ENCODE measurements at places on chromosomes 4 and X.

DNA sequence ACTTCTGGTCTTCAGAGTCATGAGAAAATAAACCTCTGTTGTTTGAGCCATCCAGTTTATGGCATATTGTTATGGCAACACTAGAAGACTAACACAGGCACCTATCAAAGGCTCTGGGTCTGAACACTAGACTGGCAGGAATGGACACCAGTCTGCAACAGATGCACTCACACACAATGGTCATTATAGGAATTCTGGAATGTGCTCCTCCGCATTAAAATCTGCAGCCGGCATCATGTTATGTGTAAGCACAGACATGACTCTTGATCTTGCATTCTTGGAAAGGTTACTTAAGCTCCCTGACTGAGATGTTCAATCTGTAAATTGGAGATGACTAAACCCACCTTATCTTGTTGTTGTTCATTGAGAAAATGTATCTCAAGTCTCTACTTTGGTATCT is 112.3 kb upstream of the ZNF518B start:
- no peak for DNase-seq

DNA sequence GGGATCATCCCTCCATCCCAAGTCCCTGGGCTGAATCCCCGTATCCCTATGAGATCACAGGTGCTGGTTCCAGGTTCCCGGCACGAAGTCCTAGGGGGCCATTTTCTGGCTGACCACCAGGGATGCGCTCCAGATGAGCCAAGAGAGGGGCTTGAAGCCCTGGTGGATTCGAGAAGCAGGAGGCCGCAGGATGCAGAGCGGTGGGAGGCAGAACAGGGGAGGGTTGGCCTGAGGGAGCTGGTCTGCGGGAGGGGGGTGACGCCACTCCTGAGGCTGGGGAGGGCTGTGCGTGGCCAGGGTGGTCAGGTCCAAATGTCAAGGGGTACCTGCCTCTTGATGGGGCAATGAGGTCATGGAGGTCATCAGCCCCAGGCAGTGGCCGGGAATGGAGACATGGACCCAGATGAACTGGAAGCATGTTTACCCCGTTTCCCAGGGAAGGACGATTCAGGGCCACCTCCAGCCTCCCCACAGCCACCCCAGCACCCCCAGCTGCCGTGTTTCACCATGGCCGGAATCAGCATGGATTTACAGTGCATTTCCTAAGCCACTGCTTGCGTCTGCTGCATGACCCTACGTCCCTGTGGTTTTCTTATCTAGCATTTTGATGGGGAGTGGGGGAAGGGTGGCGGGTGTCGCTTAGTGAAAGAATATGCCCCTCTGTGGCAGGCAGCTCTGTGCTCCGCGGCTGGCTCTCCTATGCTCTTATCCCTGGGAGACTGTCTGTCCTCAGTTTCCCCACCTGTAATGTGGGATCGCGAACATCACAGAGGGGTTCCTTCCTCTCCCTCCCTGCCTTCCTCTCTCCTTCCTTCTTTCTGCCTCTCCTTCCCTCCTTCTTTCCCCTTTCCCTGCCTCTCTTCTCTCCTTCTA is 17.0 kb upstream of the HTRA3 start:
- no peak for DNase-seq

- peak; percentile 67 for DNase-seq
These were observed 705 bp downstream of the RPS6KA3 start for GRCh38 chrX:20265726-20266681.

DNA sequence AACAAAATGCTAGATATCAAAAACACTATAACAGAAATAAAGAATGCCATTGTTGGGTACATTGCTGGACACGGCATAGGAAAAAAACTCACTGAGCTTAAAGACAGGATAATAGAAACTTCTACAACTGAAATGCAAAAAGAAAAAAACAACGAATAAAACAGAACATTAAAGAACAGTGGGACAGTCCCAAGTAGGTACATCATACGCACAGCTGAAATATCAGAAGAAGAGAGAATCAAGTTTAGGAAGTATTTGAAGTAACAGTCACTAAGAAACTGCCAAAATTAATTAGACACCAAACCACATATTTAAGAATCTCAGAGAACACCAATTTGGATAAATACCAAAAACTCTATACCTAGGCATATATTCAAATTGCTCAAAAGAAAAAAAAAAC is 19.2 kb downstream of the RAB28 start:
- DNase-seq: no peak

GRCh38 chr4:100898844-100899243 is 381.0 kb upstream of the EMCN start:
- no peak for DNase-seq

DNA sequence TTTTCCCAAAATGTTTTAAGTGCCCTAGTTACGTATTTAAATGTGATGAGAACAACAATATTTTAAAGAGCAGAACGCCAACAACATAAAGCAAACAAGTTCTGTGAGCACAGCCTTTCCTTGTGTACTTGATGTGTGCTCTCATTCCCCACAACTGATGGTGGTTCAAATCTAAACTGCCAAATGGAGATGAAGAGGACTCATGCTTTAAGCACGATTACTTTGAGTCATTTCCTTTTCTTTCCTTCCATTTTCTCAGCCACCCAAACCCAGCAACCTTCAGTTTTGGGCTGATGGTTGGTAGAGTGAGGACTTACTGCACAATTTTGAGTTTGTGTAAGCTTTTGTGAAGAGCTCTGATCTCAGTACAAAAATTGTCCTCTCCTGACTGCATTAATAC is 1.7 kb downstream of the NSD2 start:
- peak; percentile 87 for DNase-seq

GRCh38 chrX:11131146-11131545 is 20.0 kb downstream of the HCCS start:
- DNase-seq: no peak

DNA sequence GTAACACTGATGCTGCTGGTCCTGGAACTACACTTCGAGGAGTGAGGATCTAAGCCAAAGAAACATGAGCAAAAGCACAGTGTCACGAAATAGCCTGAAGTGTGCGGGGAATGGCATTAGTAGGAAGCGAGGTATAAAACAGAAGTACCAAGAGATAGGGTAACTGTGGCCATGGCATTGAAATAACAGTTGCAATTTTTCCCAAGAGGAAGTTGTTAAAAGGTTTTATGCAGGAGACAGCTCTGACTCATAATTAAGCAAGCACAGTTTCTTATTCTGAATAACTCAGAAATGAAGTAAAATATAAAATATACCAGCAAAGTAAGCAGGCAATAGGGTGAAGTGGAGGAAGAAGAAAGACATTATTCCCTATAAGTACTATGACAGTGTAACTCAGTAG is 90.3 kb upstream of the TMEM150C start:
- peak; percentile 63 for DNase-seq

GRCh38 chr4:174714393-174715211 is 114.4 kb downstream of the GLRA3 start:
- DNase-seq: peak; percentile 63

DNA sequence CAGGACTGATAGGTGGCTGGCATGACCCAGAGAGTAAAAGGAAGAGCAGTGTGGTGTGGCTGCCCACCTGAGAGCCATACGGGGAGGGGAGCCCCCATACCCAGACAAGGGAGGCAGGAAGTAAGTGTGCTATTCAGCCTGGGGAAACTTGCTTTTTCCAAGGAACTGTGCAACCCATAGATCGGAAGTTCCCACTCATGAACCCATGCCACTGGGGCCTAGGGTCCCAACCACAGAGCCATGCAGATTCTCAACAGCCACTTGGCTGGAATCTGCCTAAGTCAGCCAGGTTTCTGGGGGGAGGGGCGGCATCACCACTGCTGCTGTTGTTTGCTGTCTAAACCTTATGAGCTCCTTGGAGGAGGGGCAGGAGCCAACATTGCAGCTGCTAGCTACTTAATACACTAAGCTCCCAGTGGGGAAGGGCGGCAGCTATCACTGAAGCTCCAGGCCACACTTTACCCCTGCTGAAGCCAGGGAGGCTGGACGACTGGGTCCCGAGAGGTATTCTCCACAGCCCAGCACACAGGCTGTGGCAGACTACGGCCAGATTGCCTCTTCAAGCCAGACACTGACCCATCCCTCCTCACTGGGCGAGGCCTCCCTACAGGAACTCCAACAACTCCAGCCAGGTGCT is 410.4 kb downstream of the INPP4B start:
- no peak for DNase-seq

DNA sequence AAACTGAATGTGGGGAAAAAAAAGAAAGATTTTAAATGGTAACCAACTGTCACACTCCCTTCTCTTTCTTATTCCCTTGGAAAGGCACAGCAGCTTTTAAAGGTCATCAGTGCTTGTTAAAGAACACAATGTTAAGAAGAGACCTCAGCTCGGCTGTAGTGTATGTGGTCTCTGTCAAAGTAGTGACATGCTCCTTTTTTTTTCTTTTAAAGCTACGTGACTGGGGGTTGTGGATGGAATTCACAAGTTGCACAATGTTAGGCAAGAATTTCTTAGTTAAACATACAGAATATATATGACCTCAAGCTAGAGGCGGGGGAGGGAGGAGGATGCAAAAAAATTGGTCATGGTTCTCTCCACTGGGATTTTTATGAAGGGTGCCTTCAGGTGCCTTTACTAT is 45.6 kb downstream of the OCRL start:
- no peak for DNase-seq

DNA sequence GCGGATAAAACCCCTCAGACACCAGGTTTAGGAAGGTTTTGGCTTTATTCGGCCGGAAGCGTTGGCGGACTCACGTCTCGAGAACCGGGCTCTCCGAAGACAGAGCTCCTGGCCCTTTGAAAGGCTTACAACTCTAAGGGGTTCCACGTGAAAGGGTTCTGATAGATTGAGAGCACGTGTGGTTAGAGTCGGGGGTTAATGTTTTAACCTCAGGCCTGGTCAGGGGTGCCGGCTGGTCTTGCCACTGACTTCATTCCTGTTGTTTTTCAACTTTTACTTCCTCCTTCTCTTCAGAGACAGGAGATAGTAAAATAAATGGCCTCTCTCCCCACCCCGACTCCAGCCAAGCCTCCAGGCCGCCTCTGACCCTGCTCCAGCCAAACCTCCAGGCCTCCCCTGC is 4.7 kb upstream of the ASMT start:
- DNase-seq: no peak

- peak; percentile 92 for DNase-seq
These were observed 17.1 kb upstream of the ARHGAP10 start for GRCh38 chr4:147714575-147715401.

DNA sequence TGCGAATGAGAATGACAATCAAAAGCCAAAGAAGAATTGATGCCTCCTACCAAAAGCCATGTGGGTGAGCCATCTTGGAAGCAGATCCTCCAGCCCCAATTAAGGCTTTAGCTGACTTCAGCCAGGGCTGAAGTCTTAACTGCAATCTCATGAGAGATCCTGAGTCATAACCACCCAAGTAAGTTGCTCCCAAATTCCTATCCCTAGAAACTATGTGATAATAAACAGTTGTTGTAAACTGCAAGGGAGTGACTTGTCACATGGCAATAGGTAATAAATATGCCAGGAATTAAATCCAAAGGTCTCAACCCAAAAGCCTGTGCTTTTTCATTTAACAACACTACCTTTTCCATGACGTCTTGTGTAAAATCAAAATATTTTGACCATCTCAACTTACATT is 154.2 kb upstream of the TBL1X start:
- peak; percentile 67 for DNase-seq

GRCh38 chr4:29037501-29037900 is 1682.7 kb upstream of the PCDH7 start:
- no peak for DNase-seq

- no peak for DNase-seq
These were observed 201.5 kb upstream of the SPOCK3 start for GRCh38 chr4:167435786-167436185.

DNA sequence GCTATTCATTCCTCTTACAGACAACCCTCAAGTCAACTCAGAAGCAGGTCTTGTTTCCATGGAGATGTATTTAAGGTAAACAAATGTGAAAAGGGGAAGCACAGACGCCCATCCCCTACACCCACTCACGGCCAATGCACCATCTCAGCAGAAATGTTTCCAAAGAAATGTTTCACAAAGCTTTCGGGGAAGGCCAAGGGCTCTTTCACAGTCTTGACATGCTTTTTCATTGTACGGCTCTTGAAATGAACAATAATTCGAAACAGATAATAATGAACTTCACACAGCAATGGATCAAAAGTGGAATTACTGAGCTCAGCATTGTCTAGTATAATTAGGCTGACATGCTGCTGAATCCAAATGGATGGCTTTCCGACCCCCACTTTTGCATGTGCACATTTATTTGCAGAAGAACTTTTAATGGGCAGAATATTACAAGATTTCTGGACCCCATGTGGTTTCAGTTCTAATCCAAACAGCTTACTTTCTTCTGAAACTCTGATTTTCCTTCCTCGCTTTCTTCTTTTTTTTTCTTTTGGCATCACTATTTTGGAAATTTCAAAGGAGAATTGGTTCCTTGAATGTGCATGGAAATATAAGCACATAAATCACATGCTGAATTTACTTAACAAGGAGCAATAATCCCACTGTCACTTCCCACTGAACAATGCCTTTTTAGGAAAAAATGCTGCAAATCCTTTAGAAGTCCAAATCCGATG is 160.9 kb downstream of the SMIM20 start:
- no peak for DNase-seq

DNA sequence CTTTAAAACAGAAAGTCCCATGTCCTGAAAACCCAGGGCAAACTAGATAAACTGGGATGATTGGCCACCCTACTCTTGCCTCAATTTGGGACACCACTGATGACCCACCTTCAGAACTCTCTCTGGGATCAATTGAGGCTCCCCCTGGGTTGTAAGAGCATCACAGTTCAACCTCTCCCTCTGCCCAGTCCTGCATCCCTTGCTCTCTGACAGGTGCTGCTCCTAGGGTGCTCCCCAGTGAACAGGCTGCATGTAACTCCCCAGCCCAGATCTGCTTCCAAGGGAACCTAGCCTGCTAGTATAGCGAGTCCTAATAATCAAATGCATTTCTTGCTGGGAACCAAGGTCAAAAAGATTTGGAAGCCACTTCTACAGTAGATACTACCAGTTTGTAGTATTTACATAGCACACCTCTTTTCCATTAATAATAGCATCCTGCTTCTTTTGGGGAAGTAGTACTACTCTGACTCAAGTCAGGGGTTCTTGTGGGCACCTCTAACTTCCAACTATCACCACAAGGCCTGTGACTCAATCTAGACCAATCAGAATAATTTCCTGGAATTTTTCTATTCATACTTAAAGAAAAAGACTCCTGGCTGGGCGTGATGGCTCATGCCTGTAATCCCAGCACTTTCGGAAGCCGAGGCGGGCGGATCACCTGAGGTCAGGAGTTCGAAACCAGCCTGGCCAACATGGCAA is 42.1 kb upstream of the SPINK2 start:
- peak; percentile 12 for DNase-seq
